ENCODE measurements at places on chromosomes 5 and 9.

DNA sequence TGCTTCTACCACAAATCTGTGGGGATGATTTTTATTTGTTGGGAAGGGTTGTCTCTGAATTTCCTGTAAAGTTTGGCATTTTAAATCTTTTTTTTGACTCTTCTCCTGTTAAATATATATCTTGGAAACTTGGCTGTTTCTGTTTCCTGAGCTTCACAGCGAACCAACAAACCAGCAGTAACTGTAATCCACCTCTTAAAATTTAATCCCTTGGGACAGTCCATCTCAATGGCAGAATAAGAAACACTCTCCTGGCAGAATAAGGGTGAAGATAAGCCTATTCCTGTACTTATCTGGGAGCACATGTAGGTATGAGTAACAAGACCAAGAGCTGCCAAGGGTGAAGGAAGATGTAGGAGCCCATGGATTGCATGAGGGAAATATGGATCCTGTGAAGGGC lies 73.1 kb upstream of the RPS23 start:
- no peak overlapping the region for H3K4me3 ChIP-seq
- no peak for DNase-seq
- peaks cover 2% of the 10 kb centered on the region for H3K4me1 ChIP-seq
- no peak overlapping the region for H3K27ac ChIP-seq
- H3K36me3 ChIP-seq: no peaks in the 10 kb centered on the region

DNA sequence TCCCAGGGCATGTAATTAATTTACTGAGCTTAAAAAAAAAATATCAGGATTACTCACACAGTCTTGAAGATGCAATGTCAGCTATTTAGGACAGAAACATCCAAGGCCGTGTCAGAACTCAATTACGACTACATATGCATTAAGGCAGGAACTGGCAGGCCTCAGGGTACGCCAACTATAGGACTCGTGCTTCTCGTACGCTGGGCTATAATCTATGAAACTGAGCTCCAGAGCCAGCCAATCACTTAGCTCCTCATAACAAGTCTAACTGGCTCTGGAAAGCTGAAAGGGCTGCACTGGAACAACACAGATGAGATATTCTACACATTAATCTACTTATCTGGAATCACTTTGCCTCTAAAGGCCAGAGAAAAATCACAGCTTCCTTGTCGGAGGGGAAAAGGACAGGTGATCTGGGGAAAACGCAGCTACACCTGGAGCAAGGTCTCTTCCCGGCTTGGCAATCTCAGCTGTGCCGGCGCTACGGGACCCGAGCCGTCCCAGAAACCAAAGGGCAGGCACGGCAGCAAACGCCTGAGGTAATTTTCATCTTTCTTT lies 212.0 kb downstream of the DEPDC1B start:
- no peaks in the 10 kb centered on the region for H3K36me3 ChIP-seq
- no peaks in the 10 kb centered on the region for H3K4me1 ChIP-seq
- DNase-seq: no peak
- H3K27me3 ChIP-seq: no peaks in the 10 kb centered on the region
- H3K27ac ChIP-seq: no peak overlapping the region

GRCh38 chr5:50726475-50727148 lies 60.2 kb downstream of the PARP8 start:
- no peaks in the 10 kb centered on the region for H3K27me3 ChIP-seq
- no peaks in the 10 kb centered on the region for H3K36me3 ChIP-seq
- no peak for DNase-seq

- peaks cover 10% of the 10 kb centered on the region for H3K36me3 ChIP-seq
- H3K4me1 ChIP-seq: peaks cover 20% of the 10 kb centered on the region
- no peak for DNase-seq
- no peaks in the 10 kb centered on the region for H3K27me3 ChIP-seq
- no peak overlapping the region for H3K4me3 ChIP-seq
- H3K27ac ChIP-seq: no peak overlapping the region
Measured at GRCh38 chr5:91388362-91388761, 5.2 kb upstream of the ARRDC3 start.

GRCh38 chr5:77491783-77492652 lies at the start of gene WDR41:
Gene WDR41 (minus strand): TSS chr5:77492316. CDS start chr5:77492220, 96 bp downstream.
- H3K27me3 ChIP-seq: peaks cover 17% of the 10 kb centered on the region
- peak; percentile 84 for DNase-seq
- peaks cover 22% of the 10 kb centered on the region for H3K4me1 ChIP-seq

DNA sequence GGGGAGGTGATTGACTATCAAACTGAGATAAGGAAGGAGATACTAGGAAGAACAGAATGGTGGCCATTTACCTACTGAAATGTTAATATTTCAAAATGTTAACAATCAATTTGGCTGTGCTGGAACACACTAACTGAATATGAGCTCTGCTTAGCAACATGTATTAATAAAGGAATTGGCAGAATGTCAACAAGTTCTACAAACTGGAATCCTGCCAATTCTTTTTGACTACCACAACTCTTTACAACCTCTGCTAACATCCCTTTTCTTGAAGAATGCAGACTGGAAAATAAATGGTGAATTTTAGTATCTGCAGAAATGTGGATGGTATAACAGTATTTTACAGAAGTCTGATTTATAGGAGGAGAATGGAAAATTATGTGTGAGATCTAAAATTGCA lies 446.4 kb downstream of the ISL1 start:
- no peaks in the 10 kb centered on the region for H3K4me1 ChIP-seq
- H3K36me3 ChIP-seq: no peaks in the 10 kb centered on the region
- H3K4me3 ChIP-seq: no peak overlapping the region
- DNase-seq: no peak

DNA sequence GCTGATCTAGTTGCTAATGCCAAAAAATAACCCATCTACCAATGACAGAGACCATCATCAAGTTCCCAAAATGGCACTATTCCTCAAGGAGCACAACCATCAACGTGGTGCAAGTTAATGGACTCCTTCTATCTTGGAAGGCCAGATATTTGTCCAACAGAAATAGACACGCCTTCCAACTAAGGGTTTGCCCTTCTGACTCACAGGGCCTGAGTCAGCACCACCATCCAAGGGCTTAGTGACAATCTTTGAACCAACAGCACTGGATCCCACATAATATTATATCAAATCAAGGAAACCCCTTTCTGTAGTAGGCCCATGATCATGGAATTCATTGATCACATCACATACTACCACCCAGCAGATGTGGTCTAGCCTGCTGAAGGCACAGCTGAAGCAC lies 84.3 kb downstream of the MED27 start:
- H3K4me1 ChIP-seq: peaks cover 21% of the 10 kb centered on the region
- no peak overlapping the region for H3K27ac ChIP-seq
- no peak overlapping the region for H3K4me3 ChIP-seq
- DNase-seq: no peak

DNA sequence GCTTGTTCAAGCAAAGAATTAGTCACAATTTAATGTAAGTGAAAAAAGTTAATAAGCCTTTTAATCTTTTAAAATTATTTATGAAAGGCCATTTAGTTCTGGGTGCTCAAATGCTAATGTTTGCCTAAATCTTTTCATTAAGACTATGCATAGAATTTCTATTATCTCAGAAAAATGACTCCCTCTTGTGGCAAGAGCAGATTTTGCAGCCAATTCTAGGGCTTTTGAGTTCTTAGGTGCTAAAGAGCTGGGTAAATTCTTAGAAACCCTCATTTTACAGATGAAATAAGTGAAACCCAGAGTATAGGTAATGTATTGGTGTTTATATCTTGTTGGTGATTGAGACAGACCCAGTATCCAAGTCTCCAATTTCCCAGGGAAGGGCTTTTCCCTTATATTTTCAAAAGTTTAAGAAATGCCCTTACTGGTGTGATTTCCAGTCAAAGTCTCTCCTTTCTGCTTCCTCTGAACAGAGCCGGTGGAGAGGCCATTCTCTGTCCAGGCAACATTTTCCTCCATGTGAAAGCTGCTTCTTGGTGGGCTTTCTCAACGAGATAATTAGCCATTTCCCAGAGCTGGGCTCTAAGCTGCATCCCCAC lies 24.1 kb upstream of the PCSK5 start:
- H3K4me1 ChIP-seq: no peaks in the 10 kb centered on the region
- peak; percentile 19 for DNase-seq
- H3K27ac ChIP-seq: no peak overlapping the region
- peaks cover 17% of the 10 kb centered on the region for H3K27me3 ChIP-seq

DNA sequence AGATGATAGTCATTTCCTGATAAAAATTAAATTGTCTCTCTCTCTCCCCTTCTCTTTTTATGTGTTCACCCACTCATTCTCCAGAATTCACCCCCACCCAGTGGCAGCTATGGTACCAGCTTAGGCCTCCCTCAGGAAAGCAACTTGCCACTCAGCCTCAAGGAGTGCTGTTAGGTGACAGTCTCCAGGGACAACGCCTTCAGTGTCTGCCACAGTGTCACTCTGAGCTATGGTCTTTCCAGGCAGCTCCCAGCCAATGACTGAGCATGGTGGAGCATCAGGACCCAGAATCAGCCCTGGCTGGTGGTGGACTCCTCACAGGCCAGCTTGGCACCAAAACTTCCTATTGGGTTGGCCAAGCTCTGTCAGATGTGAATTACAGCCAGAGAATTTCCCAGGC lies 140.9 kb upstream of the PIK3R1 start:
- DNase-seq: no peak
- H3K4me3 ChIP-seq: no peak overlapping the region
- peaks cover 4% of the 10 kb centered on the region for H3K4me1 ChIP-seq
- no peak overlapping the region for H3K27ac ChIP-seq
- no peaks in the 10 kb centered on the region for H3K36me3 ChIP-seq

DNA sequence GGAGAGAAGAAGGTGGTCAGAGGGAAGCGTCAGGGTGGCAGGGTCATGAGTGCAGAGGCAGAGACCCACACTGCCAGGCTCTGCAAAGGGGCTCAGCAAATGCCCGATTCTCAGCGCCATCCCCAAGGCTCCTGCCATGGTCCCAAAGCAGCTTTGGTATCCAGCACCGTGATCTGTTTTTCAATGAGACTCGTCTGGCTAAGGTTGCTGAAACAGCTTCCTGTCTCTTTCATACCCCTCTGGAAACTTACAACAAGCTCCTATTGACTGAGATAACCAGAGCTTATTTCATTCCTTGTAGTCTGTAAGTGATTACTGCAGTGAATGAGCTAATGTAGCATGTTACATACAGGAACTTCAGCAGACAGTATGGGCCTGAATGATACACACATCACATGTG lies 568.6 kb upstream of the DAP start:
- DNase-seq: no peak
- H3K27ac ChIP-seq: no peak overlapping the region
- no peak overlapping the region for H3K4me3 ChIP-seq
- H3K36me3 ChIP-seq: no peaks in the 10 kb centered on the region
- H3K4me1 ChIP-seq: no peaks in the 10 kb centered on the region

GRCh38 chr9:7478646-7479045 lies 320.9 kb downstream of the DMAC1 start:
- no peaks in the 10 kb centered on the region for H3K4me1 ChIP-seq
- peaks cover 20% of the 10 kb centered on the region for H3K27me3 ChIP-seq
- DNase-seq: no peak

DNA sequence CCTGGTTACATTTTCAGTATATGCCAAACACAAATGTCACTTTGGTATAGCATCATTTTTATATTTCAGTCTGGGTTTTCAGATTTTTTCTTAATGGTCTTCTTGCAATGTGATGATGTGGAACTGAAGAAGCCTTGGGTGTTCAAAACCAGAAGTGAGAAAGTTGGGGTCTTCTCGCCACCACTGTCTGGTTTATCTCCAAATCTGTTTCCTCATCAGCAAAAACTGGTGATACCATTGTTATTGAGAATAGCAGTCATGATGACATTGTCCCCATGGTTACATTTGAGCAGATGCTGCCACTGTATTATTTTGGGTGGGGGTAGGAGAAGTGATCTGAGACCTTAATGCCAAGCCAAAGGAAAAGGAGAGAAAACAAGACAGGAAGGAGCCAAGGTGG lies 85.9 kb upstream of the MAP3K1 start:
- no peak overlapping the region for H3K4me3 ChIP-seq
- no peak overlapping the region for H3K27ac ChIP-seq
- H3K36me3 ChIP-seq: peaks cover 3% of the 10 kb centered on the region
- no peak for DNase-seq
- peaks cover 15% of the 10 kb centered on the region for H3K27me3 ChIP-seq

DNA sequence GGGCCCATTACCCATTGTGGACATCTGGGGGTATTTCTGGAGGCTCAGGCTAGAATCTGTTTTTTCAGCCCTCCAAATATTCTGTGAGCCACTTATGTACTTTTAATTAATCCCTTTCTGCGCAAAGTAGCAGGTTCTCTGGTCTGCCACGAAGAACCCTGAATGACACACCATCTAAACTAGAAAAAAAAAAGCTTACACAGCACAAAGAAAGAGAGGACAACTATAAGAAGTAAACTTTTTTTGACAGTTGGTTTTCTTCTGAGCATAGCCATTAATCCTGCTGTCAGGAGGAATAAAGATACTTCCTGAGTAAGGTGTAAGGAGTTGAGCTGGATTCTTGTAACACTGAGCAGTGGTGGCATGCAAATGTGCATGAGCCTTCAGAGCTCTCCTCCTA lies 327.5 kb downstream of the TMEM232 start:
- DNase-seq: no peak
- H3K4me3 ChIP-seq: no peak overlapping the region
- H3K36me3 ChIP-seq: no peaks in the 10 kb centered on the region
- H3K27ac ChIP-seq: no peak overlapping the region
- H3K27me3 ChIP-seq: peaks cover 8% of the 10 kb centered on the region

DNA sequence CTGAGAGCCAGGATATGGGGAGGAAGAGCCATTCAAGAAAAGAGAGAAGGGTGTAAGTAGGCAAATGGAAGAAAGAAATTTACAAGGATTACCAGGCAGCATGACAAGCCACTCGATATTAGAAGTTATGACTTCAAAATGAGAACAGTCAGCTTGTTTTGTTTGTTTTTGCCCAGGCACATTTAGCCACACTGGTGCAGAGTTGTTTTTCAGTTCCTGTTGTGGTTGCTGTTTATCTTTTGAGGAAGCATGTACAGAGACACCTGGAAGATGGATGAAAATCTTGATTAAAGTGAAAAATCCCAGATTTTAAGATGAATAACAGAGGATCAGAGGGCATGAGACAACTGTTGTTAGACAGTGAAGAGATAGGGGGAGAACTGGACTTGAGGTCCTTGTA lies 199.1 kb downstream of the MTRR start:
- H3K4me1 ChIP-seq: no peaks in the 10 kb centered on the region
- H3K36me3 ChIP-seq: no peaks in the 10 kb centered on the region
- no peaks in the 10 kb centered on the region for H3K27me3 ChIP-seq
- no peak overlapping the region for H3K27ac ChIP-seq

DNA sequence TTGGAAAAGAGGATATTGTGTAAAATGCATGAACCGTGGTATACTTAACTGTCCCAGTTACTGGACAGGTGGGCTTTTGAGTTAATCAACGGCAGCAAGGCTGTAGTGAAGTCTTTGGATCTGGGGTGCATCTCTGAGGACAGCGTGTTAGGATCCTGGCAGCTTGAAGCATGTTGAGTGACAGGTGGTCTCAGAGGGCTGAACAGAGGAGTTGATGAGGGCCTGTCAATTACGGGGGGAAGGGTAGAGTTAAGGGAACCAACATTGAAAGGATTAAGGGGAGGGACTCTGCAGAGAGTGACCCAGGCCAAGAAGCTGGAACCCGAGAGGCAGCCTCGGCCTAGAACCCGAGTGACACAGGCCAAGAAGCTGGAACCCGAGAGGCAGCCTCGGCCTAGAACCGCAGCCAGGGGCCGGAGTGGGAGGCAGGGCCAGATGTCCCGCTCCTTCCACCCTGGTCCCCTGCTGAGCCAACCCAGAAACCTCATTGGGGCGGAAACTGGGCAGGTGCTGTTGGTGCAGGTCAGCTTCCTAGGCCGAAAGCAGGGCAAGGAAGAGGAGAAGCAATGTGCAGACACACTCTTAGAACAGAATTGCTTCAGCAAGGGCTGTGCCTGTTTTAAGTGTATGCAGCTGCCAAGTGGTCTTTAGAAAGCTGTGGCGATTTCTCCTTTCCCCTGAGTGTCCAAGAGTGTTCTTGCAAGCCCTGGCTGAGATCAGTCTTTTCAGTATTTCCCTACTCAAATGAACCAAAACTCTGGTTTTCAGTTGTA lies 62.0 kb downstream of the ANKRD33B start:
- H3K36me3 ChIP-seq: no peaks in the 10 kb centered on the region
- no peak for DNase-seq
- H3K27me3 ChIP-seq: peaks cover 21% of the 10 kb centered on the region
